ENCODE measurements at places on chromosomes 13 and 19.

- no peak for DNase-seq
Measured at GRCh38 chr19:46716672-46717033, 261 bp downstream of the PRKD2 start.

GRCh38 chr19:10854350-10855089 lies 6.3 kb downstream of the C19orf38 start:
- DNase-seq, result no peak

- DNase-seq, result no peak
Measured at GRCh38 chr19:35136977-35137702, 1.5 kb upstream of the FXYD1 start.

DNA sequence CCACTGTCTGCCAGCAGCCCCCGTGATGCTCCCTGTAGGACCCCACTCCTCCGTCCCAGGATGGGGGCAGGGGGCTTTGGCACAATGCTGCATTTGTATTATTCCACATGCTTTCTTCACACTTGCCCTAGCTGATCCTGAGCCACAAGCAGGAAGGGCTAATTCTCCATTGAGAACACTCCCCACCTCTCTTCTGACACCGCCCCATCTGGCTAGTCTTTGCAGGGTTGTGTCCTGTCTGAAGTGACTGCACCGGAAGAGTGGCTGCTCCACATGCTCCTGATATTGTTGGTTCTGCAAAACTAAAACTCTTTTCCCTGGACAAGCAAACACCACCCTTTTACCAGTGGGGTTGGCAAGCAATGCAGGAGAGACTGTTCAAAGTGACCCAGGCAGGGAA lies 18.0 kb downstream of the ZNF574 start:
- DNase-seq, result no peak

Measured in stimulated activated CD8-positive, alpha-beta memory T cell treated with anti-CD3 and anti-CD28 coated beads, Interleukin-15, amount 100 ng/mL, for 4 hours (primary cell).